ENCODE measurements at places on chromosomes 16 and 17.

- DNase-seq, result no peak
These were observed 65.3 kb downstream of the HS3ST3B1 start for GRCh38 chr17:14366199-14366598.

DNA sequence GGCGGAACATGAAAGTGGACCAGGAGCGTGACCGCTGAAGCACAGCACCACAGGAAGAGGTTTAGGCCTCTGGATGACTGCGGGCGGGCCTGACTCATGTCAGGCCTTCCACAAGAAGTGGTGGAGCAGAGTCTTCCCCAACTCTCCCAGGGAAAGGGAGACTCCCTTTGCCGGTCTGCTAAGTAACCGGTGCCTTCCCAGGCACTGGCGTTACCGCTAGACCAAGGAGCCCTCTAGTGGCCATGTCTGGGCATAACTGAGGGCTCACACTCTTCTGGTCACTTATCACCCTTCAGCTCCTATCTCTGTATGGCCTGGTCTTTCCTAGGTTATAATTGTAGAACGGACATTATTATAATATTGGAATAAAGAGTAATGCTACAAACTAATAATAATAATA, 1931.9 kb downstream of the TP53TG3F start:
- no peak for DNase-seq

- no peak for DNase-seq
These were observed 29.7 kb upstream of the KIF2B start for GRCh38 chr17:53792997-53793396.

GRCh38 chr17:68103148-68103547, 67.6 kb downstream of the KPNA2 start:
- no peak for DNase-seq

- no peak for DNase-seq
These were observed 686 bp upstream of the RHOT2 start for GRCh38 chr16:667113-667779.

- peak; percentile 14 for DNase-seq
These were observed 252.3 kb downstream of the SNX29 start for GRCh38 chr16:12228602-12229499.

DNA sequence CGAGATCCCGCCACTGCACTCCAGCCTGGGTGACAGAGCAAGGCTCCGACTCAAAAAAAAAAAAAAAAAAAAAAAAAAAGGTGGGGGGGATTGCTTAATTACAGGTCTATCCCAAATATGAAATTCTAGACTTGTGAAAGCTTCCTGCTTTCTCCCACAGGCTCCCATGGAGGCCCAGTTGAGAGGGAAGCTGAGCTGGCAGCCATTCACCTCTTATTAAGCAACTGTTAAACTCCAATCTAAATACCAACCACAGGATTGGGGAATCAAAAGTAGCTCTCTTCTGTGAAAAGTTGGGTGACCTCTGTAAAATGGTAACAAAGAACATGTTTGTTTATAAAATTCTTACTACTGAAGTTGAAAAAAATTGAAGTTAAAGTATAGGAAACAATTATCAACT, 45.8 kb upstream of the STAC2 start:
- no peak for DNase-seq

DNA sequence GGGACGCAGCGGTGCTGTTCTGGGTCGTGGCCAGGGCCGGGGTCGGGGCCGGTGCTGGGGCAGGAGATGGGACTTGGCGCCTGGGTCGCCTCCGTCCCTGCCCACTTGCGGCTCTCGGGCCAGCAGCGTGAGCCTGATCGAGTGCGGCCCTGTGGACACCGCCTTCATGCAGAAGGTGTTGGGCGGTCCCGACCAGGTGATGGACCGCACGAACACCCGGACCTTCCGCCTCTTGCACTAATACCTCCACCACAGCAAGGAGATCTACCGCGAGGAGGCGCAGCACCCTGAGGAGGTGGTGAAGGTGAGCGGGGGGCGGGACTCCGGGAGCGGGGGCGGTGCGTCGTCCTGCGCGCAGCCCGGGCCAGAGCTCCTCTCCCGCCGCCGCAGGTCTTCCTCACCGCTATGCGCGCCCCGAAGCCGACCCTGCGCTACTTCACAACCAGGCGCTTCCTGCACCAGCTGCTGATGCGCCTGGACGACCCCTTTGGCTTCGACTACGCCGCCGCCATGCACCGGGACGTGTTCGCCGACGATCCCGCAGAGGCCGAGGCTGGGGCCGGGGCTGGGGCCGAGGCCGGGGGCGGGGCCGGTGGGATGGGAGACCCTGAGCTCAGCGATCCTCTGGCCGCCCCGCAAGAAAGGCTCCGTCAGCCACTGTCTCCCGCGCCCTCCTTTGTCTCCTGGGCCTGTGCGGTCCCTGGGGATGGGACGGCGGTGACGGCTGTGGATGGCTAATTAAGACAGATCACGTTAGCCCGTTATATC, 4.5 kb upstream of the HSD17B1 start:
- no peak for DNase-seq

- no peak for DNase-seq
These were observed 12.0 kb downstream of the ACSF3 start for GRCh38 chr16:89105599-89106151.

DNA sequence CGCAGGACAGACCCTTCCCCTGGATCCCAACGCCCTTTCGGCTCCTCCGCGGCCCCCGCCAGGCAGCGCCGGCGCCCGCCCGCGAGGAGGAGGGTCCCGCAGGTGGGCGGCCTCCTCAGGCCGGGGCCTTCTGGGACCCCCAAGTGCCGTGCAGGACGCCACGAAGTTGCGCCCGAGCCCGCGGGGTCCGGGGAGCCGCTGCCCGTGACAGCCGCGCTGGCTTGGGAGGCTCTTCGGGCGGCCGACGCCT, 504 bp downstream of the ERN1 start:
- DNase-seq, result no peak

- DNase-seq, result no peak
These were observed 15.3 kb downstream of the NLK start for GRCh38 chr17:28057731-28058246.

GRCh38 chr16:85187447-85187846, 75.2 kb upstream of the CIBAR2 start:
- DNase-seq, result no peak

- DNase-seq, result no peak
These were observed 116.3 kb downstream of the SOX9 start for GRCh38 chr17:72236980-72237633.

DNA sequence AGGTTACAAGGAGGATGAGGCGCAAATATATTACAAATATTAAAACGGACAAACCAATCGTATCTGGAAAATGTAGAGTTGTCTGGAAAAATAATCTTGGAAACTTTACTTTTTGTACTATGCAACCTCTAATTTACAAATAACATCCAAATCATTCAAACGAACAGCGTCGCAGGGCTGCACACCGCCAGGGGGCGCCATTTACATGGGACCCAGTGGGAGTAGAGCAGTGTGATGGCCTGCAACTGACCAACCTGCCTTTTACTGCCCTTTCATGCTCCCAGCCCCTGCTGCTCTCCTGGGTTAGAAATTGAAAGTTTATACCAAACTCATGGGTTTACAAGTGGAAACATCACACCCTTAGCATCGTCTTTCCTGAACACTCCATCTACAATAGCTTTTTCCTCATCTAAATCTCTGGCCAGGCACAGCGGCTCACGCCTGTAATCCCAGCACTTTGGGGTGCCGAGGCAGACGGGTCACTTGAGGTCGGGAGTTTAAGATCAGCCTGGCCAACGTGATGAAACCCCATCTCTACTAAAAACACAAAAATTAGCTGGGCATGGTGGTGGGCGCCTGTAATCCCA, 10.0 kb downstream of the PITPNC1 start:
- no peak for DNase-seq

DNA sequence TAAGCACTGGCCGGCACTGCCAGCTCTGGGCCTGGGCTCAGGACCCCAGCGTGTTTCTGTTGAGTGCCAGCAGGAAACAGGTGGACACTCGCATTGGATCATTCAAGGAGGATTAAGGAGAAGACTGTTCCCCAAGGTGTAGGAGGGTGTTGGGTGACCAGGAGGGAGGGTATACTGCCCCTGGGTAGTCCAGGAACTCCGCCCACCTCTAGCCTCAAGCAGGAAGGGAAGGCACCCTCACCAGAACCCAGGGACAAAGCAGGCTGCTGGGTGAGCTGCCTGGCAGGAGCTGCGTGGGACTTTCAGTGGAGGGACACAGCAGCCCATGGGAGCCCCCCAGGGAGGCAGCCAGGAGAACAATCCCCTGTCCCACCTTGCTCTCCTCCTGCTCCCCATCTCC, 7.7 kb upstream of the RAB37 start:
- DNase-seq, result no peak

DNA sequence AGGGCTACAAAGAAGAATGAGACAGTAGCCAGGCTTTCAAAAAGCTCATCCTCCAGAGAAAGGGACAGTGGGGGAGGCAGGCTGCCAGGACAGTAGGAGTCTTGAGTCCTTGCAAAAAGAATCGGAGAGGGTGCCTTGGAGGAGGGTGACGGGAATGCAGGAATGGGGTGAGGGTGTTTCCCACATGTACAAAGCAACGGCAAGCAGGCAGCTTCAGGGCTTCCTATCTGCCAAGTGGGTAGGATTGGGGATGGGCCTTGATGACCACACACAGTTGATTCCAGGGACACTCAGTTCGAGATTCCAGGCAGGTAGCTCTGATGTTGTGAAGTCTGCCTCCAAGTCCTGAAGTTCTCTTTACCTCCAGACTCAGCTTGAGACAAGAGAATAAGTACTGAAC, 54.4 kb downstream of the C17orf67 start:
- no peak for DNase-seq

DNA sequence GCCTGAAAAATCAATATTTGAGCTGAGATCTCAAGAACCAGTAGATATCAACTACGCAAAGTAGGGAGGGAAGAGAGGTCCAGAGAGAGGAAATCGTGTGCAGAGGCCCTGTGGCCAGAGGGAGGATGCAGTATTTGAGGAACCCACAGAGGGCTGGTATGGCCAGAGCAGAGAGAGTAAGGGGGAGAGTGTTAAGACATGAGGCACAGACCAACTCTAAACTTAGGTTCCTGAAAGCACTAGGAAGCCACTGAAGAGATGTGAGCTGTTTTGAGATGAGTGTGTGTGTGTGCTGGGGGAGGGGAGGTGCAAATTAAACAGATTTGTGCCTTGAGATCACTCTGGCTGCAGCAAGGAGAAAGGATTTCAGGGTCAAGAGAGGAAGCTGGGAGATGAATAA, 10.9 kb downstream of the SLC13A2 start:
- no peak for DNase-seq

DNA sequence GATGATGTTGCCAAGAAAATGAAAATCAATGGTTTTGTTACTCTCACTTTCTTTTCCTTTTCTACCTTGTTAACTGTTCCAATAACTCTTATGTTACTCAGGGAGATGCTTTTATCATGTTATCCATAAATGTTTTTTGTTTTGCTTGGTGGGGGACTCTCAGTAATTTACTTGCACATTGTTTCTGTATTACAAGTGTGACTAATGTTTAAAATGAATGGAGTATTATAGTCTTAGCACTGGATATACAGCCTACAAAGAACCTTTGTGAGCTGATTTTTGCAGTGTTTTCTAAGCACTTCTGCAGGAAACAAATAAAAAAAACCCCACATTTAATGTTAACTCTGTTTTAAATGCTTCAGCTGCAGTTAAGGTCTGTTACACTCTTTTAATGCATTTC, 12.1 kb downstream of the VMP1 start:
- DNase-seq, result no peak

DNA sequence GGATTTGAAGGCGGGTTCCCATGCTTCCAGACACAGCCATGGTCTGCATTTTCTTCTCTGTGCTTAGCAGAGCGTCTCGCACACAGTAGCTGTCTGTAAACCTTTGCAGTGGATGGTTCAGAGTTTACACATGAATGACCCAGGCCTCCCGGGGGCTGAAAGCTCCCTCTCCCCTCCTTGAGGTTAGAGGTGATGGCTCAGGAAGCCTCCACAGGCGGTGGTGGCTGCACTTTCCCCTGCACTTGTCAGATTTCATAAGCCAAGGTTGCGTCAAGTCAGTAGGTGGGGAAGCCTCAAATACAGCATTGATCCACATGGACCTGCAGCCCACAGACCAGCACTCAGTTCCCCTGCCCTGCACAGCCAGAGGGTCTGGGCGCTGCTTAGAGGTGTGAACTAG, 211.9 kb downstream of the KATNIP start:
- no peak for DNase-seq

- DNase-seq, result no peak
These were observed 441.0 kb upstream of the SALL1 start for GRCh38 chr16:51592001-51592501.

- peak; percentile 90 for DNase-seq
These were observed at the start of gene SLC7A6 for GRCh38 chr16:68264128-68265077. Gene SLC7A6 (plus strand): TSS chr16:68264526. CDS start chr16:68274727, 10,201 bp downstream.

GRCh38 chr16:88772871-88773811, 11.9 kb downstream of the PIEZO1 start:
- DNase-seq, result no peak

DNA sequence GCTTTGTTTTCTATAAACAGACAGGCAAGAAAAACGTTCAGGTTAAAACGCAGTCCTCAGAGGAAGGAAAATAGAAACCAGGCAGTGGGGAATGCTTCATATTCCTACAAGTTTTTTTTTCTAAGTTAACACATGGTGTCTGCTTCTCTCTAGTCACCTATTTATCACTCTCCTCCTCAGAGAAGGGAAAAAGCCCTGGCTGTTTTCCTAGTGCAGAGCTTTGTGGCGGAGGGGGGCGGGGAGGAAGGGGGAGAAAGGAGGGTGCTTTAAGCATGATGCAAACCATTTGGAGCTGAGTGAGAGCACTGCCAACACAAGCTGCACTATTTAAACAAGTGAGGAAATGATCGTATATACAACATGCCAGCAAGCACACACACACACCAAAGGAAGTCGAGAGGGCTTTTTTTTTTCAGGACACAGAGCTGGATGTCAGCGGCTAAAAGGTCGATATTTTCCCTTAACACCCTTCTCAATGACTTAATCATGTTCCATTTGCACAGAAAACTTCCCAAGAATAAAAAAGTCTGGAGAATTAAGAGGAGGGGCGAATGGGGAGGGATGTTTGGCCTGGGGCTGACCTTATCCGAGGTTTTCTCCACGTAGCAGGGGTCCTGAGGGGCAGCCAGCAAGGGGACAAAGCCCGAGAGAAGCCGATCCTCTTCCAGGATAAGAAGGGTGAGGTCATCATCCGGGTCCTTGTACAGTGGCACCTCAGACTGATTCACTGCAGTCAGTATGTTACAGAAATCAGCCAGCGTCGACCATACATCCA, 117.4 kb downstream of the HIC1 start:
- no peak for DNase-seq

DNA sequence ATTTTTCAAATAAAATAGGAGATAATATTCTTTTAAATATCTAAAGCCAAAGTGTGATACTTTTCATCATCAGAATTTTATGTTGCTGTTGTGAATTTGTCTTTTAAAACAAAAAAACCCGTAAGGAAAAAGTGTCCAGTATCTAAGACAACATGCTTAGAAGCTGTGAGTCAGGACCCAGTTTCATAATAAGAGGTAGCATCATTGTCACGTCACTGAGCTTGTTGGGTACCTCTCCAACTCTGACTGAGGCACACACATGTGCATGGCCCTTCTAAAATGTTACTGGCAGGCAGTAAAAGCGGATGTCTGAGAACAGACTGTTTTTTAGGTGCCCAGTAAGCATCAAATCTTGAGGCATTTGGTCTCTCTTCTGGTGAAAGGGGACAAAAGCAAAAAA, 2.5 kb downstream of the CIAPIN1 start:
- DNase-seq, result no peak

GRCh38 chr17:40148527-40148926, 8.2 kb downstream of the CASC3 start:
- DNase-seq, result no peak

GRCh38 chr17:70271200-70271599, 101.9 kb downstream of the KCNJ2 start:
- DNase-seq, result no peak

All from frontal cortex (tissue), 4 donors.